ENCODE measurements at places on chromosomes 6 and 20.

- DNase-seq, result no peak
These were observed 51.7 kb downstream of the MARCKS start for GRCh38 chr6:113908801-113909200.

- no peak for DNase-seq
These were observed 53.2 kb upstream of the PBOV1 start for GRCh38 chr6:138271451-138271850.

GRCh38 chr6:142597836-142598235, 296.0 kb downstream of the ADGRG6 start:
- no peak for DNase-seq

GRCh38 chr6:101268541-101268940, 125.0 kb upstream of the GRIK2 start:
- DNase-seq, result no peak

DNA sequence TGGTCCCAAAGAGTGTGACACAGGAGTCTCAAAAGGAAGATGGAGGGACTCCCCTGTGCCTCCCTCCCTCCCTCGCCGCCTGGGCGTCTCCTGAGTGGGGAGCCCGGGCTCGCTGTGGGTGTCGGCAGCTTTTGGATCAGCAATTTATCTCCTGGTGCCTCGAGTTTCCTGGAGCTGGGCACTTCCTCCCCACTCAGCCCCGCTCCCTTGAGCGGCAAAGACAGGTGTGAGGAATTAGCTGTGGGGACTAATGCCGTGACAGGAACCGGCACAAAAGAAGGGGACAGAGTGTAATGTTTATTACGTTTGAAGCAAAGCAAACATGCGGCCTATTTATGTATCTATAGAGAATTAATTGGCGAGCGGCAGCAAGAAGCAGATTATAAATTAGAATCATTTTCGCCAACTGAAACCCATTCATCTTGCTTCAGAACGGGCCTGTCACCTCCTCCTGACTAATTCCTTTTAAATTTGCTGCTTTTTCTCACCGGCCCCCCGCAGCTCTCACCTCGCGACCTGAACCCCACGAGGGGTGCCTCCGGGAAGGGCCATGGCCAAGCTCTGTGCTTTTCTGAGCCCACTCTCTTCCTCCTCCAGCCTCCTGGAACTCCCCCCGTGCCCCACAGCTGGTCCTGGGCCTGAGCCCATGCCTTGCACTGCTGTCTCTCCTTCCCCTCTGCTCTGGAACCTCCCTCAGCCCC, 8.8 kb upstream of the CDH22 start:
- no peak for DNase-seq

DNA sequence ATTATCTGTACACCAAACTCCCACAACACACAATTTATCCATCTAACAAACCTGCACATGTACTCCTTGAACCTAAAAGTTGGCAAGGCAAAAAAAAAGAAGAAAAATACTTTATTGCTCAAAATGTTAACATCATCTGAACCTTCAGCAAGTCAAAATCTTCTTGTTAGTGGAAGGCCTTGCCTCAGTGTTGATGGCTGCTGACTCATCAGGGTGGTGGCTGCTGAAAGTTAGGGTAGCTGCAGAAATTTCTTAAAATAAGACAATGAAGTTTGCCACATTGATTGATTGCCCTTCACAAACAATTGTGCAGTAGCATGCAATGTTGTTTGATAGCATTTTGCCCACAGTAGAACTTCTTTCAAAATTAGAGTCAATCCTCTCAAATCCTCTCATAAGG, 2.7 kb upstream of the WFDC11 start:
- no peak for DNase-seq

DNA sequence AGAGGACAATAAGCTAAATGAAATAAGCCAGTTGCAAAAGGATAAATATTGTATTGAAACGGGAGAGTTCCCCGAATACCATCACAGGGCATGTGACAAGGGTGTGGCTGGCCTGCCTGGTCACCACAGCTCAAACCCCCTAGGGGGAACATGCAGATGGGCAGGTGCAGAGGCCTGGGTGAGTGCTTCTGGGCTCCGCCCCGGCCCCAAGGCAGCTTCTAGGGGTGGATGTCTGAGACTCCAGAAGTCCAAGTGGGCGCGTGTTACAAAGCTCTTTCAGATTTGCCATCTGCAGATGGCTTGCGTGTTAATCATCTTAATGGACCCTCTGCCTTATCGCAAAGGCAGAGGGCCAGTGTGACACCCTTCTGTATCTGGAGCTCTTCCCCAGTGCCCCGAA, 559.2 kb upstream of the IMPG1 start:
- DNase-seq, result no peak

DNA sequence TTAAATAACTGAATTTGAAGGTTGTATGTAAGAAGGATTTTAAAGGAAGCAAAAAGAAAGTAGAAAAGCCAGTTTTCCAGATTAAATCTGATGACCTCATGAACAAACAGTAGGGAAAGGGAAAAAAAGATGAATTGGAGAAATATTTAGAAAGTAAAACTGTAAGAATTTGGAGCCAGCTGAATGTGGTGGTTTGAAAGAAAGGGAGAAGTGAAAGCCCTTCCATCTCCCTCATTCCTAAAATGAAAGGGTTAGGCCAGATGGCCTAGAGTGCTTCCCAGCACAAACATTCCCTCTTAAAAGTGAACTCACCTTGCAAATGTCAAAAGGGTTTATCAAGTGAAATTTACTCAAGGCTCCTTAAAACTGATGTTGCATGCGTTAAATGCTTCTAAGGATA, 139.3 kb upstream of the COL21A1 start:
- no peak for DNase-seq

- no peak for DNase-seq
These were observed 44.6 kb upstream of the HDDC2 start for GRCh38 chr6:125346201-125346925.

All from CD4-positive, alpha-beta T cell treated with Interleukin-15 for 4 hours (primary cell).